GM12891 (cell line): ENCODE measurements at places on chromosomes 3 and 15.

DNA sequence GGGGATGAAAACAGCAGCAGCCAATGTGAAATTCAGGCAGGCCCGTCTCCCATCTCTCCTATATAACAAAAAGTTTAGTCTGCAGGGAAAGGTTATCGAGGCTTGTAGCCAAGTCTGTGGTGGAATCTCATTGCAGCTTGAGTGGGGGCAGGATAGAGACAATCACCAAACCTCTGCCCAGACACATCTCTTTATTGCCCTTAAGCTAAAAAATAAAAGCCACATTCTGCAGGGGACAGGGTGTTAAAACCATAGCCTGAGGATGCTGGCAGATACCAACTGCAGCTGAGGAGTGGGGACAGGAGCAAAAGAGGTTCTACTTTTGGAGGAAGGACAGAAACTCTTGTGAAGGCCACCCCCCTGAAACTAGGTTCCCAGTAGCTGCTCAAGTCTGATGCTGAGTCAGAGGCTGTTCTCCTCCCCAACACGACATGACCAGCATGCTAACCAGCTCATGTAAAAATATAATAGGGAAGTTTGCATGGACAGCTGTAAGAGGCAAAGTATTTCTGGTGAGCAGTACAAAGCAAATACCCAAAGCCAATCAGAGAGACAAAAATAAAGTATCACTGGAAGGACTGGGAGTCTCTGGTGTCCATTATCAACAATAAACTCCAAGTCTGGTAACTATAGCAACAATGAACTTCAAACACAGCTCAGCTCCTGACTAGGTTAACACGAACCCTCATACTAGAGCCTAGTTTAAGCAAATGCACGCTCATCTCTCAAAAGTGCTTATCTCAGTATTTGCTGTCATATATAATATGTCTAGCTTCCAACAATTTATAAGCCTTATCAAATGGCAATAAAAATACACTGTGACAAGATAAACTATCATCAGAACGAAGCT, 362.2 kb upstream of the SLCO3A1 start:
- DNase-seq, result no peak

DNA sequence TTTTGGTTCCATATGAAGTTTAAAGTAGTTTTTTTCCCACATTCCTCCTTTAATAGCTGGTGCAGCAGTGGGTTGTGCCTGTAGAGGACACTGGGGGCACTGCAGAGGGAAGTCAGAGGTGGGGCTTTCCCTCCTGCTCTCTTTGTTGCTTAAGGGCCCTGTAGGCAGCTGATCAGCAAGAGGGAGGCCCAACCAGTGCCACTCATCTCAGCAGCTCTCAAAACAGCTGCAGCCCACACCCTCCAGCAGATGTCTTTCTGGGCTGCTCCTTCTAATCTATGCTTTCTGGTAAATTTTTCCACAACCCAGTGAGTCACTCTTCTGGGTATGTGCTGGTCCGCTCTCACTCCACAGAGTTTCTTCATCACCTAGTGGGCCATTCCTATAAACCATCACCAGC, 263.8 kb downstream of the FEZF2 start:
- DNase-seq, result no peak

GRCh38 chr15:94229591-94230369, 1.6 kb upstream of the MCTP2 start:
- no peak for DNase-seq

DNA sequence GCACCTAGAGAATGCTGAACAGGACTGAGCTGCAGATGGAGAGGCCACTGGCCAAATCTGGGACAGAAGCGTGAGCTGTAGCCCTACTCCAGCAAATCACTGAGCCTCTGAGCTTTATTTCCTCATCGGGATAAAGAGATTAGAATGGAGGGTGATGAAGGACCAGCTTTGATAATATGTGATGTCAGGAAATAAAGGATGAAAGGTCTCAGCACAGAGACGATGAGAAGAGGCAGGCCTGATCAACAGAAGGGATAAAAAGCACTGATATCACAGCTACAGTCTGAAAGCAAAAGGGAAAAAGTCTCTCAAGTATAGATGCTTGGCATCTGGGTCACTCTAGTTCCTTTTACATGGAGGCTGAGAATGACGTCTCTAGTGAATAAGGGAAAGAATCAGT, 70.0 kb downstream of the DHX30 start:
- DNase-seq, result no peak

GRCh38 chr3:131705558-131706051, 202.8 kb upstream of the MRPL3 start:
- no peak for DNase-seq

- no peak for DNase-seq
These were observed 45.3 kb upstream of the EIF5A2 start for GRCh38 chr3:170953736-170954135.

GRCh38 chr3:9870978-9871377, 9.1 kb downstream of the CIDEC start:
- DNase-seq, result no peak

- DNase-seq, result no peak
These were observed 14.1 kb upstream of the PGPEP1L start for GRCh38 chr15:99021694-99022093.

DNA sequence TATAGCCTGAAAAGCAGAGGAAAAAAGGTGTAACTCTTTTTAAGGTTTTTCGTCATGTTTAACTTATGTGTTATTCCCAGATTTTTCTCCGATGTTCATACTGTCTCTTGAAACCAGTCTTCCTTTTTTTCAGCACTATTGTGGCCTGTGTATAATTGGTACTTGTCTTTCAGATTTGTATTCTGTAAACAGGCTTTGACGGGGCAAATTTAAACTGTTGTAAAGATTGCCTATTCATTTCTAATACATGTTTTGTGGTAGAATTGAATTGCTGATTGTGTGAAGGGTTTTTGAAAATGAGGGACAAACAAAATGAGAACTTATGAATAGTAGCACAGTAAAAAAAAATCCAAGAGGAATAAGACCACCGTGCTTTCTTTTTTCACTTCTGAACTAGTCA, 33.6 kb downstream of the AKAP13 start:
- DNase-seq, result no peak

GRCh38 chr3:58567251-58567515, 10.0 kb downstream of the FAM107A start:
- DNase-seq, result no peak

- DNase-seq, result no peak
These were observed 40.6 kb downstream of the TPRA1 start for GRCh38 chr3:127549826-127550467.

GRCh38 chr3:18234717-18235335, 190.3 kb downstream of the SATB1 start:
- DNase-seq, result no peak

GRCh38 chr3:190229632-190230424, 92.4 kb downstream of the CLDN1 start:
- DNase-seq, result no peak

DNA sequence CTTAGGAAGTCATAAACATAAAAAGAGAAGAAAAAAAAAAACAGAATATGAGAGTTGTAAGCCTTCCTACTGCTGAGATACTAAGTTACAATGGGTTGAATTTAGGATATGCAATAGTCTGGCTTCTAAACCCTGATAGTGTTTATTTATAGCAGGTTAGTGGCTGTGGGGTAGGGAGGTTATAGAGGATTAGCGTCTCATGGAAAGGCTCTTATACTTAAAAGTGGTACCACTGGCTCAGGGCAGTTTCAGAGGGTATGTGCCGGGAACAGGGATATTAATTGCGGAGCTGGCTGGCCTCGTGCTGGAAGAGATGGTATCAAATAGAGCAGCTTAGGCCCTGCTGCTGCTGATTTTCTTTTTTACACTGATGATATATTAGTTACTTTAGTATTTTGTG, 60.8 kb downstream of the PFN2 start:
- DNase-seq, result no peak

DNA sequence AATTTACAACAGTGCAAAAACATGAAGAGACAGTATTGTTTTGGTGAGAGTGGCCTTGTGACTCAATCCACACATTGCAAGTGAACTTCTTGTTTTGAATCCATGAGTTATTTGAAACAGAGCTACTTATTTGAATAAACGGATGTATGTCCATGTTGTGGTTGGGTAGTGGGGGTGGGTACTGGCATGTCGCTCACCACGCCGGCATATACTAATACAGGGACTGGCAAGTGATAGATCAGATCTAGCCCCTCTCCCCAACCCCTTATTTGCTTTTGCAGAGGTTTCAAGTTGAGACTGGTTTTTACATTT, 83.8 kb downstream of the EDEM1 start:
- DNase-seq, result no peak

- DNase-seq, result no peak
These were observed 3.1 kb upstream of the PLA2G4F start for GRCh38 chr15:42159381-42160015.

- no peak for DNase-seq
These were observed 659.3 kb downstream of the NAALADL2 start for GRCh38 chr3:175518459-175518858.

DNA sequence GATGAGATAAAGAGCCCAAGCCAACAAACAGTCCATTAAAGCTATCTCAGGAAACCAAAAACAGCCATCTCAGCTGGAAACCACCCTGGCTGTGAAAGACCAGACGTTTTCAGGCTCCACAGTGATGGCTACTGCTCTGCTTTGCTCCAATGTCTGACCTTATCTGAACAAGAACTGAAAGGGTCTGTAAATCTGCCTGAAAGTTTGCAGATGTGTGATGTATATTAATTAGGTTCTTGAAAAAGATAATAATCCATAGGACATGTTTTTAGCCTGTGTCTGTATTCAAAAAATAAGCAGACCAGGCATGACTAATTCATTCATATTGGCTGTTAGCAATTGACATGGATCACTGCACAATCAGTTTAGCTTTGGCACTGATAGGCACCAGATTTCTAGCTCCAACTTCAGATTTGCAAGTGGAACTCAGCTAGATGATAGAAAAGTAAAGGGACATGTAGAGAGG, 611.4 kb upstream of the NAALADL2 start:
- DNase-seq, result no peak

DNA sequence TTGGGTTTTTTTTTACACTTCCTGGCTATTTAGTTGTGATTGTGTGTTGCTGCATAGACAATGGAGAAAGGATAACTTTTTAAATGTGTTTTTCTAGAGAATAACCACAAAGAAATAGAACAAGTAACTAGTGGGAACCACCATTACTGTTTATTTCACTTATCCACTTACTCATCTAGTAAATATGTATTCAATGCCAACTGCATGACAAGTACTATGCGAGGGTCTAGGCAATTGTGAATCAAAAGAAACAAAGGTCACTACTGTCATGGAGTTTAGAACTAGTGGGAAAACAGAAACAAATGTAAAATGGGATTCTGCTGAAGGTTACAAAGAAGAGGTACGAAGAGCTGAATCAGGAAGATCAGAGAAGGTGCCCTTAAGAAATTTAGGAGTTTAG, 600.9 kb upstream of the ROBO2 start:
- no peak for DNase-seq

DNA sequence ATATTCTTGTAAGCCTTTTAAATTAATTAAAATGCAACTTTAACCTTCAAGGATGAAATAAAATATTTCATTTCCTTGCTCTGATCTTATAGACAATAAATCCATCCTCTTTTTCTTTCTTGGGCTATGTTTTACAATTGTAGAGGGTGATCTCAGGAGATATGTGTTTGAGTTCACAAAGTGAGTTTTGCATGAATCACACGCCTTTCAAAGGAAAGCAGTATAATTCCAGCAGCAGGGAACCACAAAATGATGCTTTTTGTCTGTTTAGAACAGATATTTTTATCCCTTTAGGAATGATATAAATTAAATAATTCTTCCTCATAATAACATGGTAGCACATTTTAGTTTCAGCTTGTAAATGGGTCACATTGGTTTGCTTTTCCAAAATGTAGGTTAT, 191.2 kb downstream of the SEMA6D start:
- no peak for DNase-seq

DNA sequence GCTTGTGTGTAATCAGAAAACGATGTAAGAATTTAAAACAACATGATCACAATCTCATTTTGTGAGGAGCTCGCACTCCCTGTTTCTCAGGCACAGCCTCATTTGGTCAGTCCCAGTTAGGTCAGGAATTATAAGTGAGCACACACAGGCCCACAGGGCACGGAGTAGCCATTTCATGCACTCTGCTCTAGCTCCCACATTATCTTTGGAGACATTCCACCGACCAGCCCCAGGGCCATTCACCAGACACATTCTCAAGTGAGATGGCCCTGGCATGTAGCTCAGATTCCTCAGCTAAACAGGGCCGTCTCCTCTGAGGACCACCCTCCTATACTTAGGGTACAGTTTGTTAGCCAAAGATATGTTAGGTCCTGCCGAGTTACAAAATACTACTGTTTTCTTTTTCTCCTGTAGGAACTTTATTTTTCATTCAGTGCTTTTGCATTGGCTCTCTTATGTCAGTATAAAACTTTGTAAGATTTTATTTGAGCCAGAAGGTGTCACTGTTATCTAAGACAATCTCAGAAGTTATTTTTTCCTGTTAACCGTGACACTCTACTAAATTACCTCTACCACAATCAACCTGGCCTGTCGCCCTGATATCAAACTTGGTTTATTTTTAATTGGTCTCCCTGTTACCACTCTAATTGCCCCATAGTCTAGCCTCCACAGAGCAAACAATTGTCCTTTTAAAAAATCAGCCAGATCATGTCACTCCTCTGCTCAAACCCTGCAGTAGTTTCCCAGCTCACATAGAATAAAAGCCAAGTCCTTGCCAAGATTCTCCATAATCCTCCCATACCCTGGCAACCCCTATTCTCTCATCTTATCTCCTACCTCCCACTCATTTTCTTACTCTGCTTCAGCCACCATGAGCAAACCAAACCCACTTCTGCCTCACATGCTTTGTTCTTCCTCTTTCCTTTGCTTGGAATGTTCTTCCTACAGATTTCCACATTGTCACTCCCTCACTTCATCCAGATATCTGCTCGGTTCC, 105.7 kb downstream of the PPP2R3A start:
- no peak for DNase-seq

- DNase-seq, result no peak
These were observed 4.2 kb upstream of the SH2D7 start for GRCh38 chr15:78087951-78088772.

DNA sequence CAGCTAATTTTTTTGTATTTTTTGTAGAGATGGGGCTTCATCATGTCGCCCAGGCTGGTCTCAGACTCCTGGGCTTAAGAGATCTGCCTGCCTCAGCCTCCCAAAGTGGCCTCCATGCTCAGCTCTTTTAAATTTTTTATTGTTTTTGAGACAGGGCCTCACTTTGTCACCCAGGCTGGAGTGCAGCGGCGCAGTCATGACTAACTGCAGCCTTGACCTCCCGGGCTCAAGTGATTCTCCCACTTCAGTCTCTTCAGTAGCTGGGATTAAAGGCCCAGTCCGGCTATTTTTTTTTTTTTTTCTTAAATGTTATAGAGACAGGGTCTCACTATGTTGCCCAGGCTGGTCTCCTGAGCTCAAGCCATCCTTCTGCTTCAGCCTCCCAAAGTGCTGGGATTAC, 15.1 kb upstream of the BAHD1 start:
- DNase-seq, result no peak
